Endothelial cell of coronary artery (primary cell): ENCODE measurements at places on chromosomes 13 and 19. TPM values are rescaled to one million over a fixed set of nuclear protein-coding genes. Genes with fewer than 3 reads are reported as not detected.

Gene RB1
- total RNA-seq, result 31.1 and 35.3 TPM in 2 replicates

Gene ZNF560
- total RNA-seq, result under 0.01 and 0.47 TPM in 2 replicates

Gene TFDP1
- 46.3 and 54.2 TPM in 2 replicates for total RNA-seq

Gene LRRC63
- total RNA-seq, result under 0.01 TPM in 1 of 2 replicates, not detected in the other

Gene SULT2A1
- not detected in 2 replicates for total RNA-seq
